ENCODE measurements at places on chromosomes 1 and 21.

DNA sequence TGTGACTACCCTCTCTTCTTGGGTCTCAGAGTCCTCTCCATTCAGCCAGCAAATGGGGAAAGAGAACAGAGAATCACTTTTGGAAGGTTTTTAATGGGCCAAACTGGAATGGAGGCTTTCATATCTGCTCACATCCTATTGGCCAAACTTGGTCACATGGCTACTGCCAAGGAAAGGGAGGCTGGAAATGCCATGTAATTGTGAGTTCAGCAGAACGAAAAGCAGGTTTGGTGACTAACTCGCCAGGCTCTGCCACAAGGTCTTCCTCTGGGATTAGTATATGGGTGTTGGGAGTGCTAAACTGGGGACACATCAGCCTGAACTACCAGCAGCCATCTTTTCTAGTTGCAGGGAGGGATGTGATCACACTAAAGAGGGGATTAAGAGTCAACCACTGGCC lies 19.2 kb downstream of the RD3 start:
- no peak for DNase-seq

GRCh38 chr1:240771450-240771849 lies 159.5 kb upstream of the GREM2 start:
- DNase-seq, result no peak

GRCh38 chr1:42680921-42681683 lies 1.1 kb upstream of the YBX1 start:
- DNase-seq, result no peak

GRCh38 chr1:222955964-222956363 lies 141.1 kb downstream of the DISP1 start:
- no peak for DNase-seq

GRCh38 chr1:11449100-11449403 lies 29.9 kb upstream of the DISP3 start:
- no peak for DNase-seq

- DNase-seq, result no peak
These were observed 61.0 kb downstream of the B3GALT5 start for GRCh38 chr21:39673736-39674135.

GRCh38 chr1:182192966-182193365 lies 131.5 kb upstream of the ZNF648 start:
- DNase-seq, result no peak

GRCh38 chr1:173176246-173176645 lies 30.9 kb downstream of the TNFSF4 start:
- no peak for DNase-seq

DNA sequence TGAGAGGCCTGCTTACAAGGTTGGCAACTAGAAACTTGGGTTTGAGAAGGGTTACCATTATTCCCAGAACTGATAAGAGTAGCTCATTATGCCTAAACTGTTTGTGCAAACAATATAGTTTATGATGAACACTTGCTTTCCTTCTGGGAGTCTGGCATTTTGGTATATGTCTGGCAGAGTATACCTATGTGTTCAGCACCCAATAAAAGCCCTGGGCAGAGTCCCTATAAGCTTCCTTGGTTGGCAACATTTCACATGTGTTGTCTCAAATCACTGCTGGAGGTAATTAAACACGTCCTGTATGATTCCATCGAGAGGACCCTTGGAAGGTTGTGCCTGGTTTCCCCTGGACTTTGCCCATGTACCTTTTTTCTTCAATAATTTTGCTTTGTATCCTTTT lies 39.7 kb upstream of the DMRTA2 start:
- no peak for DNase-seq

DNA sequence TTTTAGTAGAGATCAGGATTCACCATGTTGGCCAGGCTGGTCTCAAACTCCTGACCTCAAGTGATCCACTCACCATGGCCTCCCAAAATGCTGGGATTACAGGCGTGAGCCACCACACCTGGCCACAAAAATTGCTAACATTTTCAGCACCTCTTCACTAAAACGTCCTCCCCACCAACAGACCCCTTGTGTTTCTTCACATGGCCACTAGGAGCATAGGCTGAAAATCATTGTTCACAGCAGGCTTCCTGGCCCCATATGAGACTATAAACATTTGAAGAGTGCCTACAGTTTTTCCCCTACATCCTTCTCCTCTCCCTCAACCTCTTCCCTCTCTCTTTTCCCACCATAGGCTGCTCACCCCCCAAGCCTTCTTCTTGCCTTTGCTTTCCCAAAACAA lies 28.0 kb upstream of the SFPQ start:
- DNase-seq, result no peak

DNA sequence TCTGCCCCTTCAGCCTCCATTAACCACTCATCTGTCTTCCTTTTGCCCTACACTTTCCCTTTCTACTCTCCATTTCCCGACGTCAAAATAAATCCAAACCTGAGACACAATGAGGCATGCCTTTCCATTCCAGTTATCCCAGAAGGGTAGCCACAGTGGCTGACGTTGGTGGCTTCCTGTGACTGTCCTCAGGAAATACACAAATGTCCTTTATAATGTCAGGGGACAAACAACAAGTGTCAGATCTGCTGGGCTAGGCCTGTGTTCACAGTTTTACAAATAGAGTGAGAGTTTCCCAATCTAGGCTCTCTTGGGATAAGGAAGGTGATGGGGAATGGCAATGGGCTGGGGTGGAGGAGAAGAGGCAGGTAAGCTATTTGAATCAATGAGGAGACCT lies 135.3 kb downstream of the BRINP2 start:
- DNase-seq, result no peak

DNA sequence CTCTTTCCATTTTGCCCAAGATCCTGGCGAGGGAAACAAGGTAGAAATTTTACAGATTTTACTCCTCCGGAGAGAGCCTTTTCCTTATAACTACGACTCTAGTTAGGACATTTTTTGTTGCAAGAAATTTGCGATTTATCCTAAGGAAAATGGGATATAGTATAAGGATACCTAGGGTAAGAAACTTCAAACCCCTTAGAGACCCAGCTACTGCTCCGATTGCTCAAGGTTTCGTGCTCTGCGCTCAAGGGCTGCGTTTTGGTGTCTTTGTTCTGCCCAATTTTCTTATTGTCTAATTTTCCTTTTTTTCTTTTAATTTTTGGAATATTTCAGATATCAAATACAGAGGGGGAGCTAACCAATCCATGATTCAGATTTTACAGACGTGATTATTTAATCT lies 1.5 kb downstream of the TTC3 start:
- DNase-seq, result no peak

- DNase-seq, result no peak
These were observed 3.4 kb downstream of the IGSF21 start for GRCh38 chr1:18110968-18111367.

DNA sequence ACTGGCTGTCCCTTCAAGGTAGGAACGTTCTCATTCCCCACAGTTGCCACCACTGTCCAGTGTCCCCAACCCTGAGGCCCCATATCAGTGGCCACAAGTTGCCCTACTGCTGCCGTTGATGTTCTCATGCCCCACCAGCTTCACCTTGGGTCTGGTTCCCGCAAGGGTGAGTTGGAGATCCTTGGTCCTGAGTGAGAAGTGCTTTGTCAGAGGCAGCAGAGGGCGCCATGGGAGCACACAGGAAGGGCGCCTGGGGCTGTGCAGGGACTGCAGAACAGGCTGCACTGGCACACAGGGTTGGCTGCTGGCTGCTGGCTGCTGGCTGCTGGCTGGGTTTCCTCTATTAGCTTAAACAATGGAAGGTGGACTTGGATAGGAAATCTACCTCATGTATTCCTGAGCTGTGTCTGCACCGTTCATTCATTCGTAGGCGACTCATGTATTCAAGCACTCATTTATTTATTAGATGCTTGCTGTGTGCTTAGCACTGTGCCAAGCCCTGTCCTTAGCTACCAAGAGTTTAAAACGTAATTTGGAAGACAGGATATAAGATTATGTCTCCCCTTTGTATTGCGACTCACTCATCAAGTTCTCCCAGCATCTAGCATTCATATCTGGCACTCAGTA lies 2.1 kb upstream of the S100A9 start:
- DNase-seq, result no peak

- DNase-seq, result no peak
These were observed 39.2 kb downstream of the CDK18 start for GRCh38 chr1:205543351-205544301.

DNA sequence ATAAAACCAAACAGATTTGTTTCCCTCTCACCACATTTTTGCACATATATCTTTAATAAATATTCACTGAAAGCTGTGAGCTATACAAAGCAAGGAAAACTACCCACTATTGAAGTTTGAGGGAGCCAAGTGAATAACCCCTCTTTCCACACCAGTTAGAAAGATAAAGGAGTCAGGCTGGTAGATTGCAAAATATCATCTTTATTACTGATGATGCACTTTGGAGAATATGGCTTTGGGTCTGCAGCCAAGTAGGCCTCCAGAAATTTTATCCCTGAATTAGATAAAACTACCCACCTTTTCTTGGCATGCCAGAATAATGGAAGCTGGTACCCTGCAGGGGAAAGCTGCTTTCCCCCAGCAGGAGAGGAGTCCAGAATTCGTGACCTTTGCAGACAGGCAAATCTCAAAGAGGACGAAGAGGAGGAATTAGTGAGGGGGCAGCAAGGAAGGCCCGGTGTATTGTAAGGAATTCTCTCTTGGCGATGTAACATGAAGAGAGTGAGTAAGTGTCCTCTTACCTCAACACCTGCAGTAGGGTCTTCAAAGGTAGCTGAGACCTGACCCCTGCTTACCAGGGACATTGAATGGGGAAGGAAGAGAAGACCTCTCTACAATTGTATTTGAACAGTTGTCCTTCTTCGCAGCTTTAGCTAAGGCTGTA lies 84.7 kb downstream of the LRRC8D start:
- DNase-seq, result no peak

GRCh38 chr1:29809446-29810120 lies 573.3 kb downstream of the PTPRU start:
- no peak for DNase-seq

DNA sequence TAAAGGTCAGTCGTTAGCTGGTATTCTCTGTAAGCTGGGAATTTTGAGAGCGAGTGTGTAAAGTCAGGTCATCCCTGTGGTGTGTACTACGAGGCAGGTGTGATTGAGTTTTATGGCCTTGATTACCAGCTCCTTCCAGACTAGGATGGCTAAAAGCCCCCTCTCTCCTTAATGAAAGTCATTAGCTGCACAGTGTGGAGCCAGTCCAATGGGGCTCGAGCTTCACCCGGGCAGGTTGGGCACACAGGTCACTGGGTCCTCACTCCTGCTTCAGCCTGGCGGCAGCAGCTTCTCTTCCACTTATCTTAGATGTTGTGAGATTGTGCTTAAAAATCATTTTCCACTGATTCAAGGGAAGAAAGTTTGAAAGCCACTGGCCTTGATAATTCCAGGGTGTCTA lies 3.0 kb downstream of the DMRTB1 start:
- no peak for DNase-seq

GRCh38 chr1:23083714-23084480 lies 64.6 kb downstream of the KDM1A start:
- DNase-seq, result no peak

- DNase-seq, result no peak
These were observed 37.5 kb downstream of the TRPM2 start for GRCh38 chr21:44390886-44391285.

GRCh38 chr1:221886743-221887414 lies 145.0 kb upstream of the DUSP10 start:
- no peak for DNase-seq

DNA sequence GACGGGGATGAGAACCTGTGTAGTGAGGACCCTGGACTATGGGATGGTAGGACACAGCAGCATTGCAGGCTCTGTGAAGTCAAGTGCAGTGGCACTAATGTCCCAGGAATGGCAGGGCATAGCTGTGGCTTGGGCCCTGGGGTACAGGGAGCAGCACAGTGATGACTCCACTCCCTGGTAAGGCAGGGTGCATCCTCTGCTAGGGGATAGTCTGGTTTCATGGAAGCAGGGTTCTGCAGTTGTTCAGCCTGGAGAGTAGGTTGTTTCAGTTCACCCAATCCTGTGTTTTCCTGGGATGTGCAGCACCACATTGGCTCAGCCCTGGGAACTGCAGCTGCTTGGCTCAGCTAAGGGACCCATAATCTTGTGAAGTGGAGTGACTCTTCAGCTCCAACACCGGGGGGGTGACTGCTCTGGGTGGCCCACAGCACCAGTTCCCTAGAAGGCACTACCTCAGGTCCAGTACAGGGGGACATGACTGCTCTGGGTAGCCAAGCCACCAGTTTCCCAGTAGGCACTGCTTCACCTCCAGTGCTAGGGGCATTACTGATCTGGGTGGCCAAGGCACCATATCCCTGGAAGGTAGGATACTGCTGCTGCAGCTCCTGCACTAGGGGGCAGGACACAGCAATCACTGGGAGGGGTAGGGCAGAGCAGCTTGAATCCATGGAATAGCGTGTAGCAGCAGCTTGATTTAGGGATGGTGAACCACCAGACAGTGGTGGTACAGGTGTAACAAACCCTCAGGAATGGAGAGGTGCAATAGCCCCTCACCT lies 15.3 kb upstream of the C1orf185 start:
- no peak for DNase-seq

- no peak for DNase-seq
These were observed 5.1 kb downstream of the KCNJ9 start for GRCh38 chr1:160086456-160086892.

DNA sequence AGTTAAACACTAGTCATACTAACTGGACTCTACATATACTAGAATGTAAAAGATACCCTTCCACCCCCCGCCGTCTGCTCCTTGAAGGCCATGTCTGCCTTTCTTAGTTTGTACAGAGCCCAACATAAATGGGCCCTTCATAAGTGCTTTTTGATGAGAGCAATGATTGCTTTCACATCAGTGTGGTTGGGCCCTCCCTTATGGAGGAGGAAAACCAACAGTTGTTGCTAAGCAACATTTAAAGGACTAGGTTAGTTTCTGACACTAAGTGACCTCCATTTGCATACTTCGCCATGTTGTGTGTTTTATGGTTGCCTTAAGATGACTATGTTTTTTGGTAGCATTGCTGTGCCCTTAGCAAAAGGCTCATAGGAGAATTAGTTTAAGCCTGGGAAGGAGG lies 182.0 kb upstream of the SGIP1 start:
- no peak for DNase-seq

GRCh38 chr21:16211339-16212303 lies 481.8 kb downstream of the USP25 start:
- no peak for DNase-seq

- DNase-seq, result no peak
These were observed 10.0 kb downstream of the C2CD2 start for GRCh38 chr21:41943851-41944250.

- no peak for DNase-seq
These were observed 208.7 kb upstream of the CSF3R start for GRCh38 chr1:36691374-36691773.

- DNase-seq, result no peak
These were observed 183.5 kb downstream of the HMCN1 start for GRCh38 chr1:185917646-185918045.

GRCh38 chr1:37148663-37149062 lies 114.3 kb upstream of the GRIK3 start:
- DNase-seq, result no peak

GRCh38 chr1:67489643-67490042 lies 59.4 kb upstream of the SERBP1 start:
- no peak for DNase-seq

- DNase-seq, result no peak
These were observed 35.8 kb downstream of the SLC2A1 start for GRCh38 chr1:42922687-42923366.

GRCh38 chr1:6419804-6420453 lies at the start of gene HES2:
HES2 (minus strand) TSS chr1:6419919; CDS start chr1:6419820, 99 bp downstream.
- DNase-seq, result no peak

- no peak for DNase-seq
These were observed 1.2 kb downstream of the TRIT1 start for GRCh38 chr1:39882152-39882551.
